ENCODE measurements at places on chromosomes 7 and 10.

DNA sequence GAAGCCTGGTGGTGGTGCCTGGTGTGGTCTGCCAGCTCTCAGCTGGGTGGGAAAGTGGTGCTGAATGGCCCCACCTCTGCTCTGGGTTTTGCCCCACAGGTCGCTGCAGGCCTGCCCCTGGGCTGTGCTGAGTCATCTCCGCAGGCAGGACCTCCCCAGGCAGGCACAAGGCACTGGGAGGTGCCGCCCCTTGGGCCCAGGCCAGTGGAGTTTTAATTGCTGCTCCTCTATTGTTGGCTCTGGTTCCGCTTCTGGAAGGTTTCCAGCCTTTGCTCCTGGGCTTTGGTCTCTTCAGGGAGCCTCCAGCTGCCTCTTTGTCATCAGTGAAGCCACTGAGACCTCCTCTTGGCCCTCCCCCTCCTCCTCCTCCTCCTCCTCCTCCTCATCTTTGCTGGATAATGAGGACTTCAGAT, 180.3 kb upstream of the GRB10 start:
- DNase-seq, result peak; percentile 89

GRCh38 chr7:149727053-149727898, 46.1 kb downstream of the ZNF467 start:
- no peak for DNase-seq

GRCh38 chr10:117541909-117542705, 439 bp upstream of the EMX2 start:
- peak; percentile 97 for DNase-seq

- peak; percentile 74 for DNase-seq
These were observed 196.4 kb upstream of the POM121L12 start for GRCh38 chr7:52838981-52839411.

DNA sequence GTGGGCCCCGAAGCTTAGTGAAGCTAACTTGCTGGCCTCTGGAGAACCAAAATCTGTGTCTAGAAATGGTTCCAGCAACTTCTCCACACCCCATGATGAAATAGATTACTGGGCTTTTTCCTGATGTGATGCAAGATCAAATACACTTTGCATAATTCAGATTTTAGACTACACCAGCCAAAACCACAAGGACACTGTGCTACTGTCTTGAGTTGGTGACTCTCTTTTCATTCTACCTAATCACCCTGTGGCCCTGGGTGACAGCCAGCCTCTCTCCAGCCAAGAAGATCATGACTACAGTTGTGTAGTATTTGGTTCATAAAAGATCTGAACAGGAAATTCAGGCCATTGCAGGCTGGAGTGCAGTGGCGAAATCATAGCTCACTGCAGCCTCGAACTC, 22.2 kb downstream of the AZGP1 start:
- peak; percentile 6 for DNase-seq

DNA sequence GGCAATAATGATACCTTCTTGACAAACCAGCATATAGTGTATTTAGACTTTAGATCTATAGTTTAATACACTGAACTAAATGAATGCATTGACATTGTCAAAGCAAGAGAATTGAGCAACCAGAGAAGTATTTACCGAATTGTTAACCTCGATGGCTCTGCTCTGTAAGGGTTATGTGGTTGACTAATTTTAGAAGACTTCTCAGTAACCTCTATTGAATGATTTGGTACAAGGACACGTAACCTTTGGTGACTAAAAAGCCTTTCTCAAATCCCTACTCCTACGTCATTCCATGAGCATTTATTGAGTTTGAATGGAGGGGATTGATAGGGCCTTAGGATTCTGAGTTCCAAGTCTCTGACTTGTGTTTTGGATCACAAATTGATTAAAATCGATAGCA, 67.6 kb downstream of the MDFIC start:
- DNase-seq, result no peak

DNA sequence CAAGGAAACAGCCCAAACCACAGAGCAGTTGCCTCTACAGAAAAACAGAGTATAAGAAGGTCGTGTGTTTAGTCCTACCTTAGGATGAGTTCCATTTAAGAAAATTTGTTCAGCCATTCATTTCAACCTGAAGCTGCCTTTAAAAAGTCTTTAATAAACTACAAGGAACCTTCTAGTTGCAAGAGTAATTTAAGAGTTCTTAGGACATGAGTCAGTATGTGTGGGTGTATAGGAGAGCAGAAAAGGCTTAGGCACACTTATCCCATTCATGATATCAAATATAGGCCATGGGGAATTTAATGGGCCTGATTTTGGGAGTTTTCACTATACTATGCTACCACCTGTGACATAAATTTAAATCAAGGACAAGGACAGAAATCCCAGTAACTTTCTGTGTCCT, 496.8 kb downstream of the TFEC start:
- no peak for DNase-seq

GRCh38 chr10:100143756-100144155, 42.1 kb downstream of the ERLIN1 start:
- no peak for DNase-seq

Measured in fibroblast of skin of back (primary cell).